ENCODE measurements at places on chromosomes 12 and 14.

DNA sequence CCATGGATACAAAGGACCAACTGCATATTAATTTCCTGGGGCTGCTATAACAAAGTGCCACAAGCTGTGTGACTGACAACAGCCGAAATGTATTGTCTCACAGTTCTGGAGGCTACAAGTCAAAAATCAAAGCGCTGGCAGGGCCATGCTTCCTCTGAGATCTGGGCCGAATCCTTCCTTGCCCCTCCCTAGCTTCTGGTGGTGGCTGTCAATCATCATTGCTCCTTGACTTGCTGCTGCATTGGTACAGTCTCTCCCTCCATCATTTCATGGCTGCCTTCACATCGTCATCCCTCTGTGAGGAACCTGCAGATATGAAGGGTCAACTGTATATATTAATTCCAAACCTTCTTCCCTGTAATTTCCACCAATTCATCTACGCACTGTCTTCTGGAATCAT lies 118.3 kb downstream of the EXOC5 start:
- no peak for DNase-seq

- no peak for DNase-seq
Observed at GRCh38 chr12:15356951-15357364, 34.6 kb downstream of the PTPRO start.

GRCh38 chr12:120842595-120842994 lies 61.6 kb downstream of the SPPL3 start:
- DNase-seq, result no peak

DNA sequence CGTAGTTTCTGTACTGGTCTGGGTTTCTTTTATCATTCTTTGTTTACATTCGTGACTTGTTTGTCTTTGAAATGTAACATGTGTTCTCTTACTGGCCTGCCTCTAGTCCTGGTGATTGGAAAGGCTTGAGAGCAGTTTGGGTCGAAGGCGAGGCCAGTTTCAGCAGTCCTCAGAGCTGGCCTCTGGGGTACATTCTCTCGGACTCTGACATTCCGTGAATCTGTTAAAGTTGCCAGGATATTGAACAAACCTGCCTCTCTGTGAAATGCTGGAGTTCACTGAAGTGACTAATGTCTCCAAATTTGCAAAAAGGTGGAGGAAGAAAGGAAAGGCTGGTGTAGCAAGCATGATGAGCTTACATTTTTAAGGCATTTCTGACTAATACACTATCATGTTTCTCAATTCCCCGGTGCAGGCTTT lies 1.5 kb downstream of the PLEKHA5 start:
- DNase-seq, result no peak

- DNase-seq, result no peak
Observed at GRCh38 chr14:104264495-104265265, 126.3 kb downstream of the KIF26A start.

DNA sequence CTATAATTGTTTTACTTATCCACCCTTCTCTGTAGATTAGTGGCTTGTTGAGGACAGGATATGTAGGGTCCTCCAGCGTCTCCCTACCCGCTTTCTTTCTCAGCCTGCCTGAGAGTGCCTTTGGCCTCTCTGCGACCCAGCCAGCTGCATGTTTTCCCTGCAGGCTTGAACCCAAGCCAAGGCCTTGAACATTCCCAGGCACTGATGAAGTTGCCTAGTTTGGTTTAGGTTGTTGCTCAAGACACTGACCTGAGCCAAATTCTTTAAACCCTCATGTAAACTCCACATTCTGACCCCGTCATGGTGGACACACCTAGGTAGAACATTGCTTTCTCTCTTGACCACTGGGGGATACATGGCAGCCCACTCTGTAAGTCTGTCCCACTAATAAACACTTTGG lies 33.4 kb upstream of the TXNRD1 start:
- DNase-seq, result no peak

GRCh38 chr12:51374361-51374760 lies 16.8 kb downstream of the GALNT6 start:
- DNase-seq, result peak; percentile 29

- DNase-seq, result no peak
Observed at GRCh38 chr14:60618241-60618640, 31.0 kb downstream of the SIX1 start.

DNA sequence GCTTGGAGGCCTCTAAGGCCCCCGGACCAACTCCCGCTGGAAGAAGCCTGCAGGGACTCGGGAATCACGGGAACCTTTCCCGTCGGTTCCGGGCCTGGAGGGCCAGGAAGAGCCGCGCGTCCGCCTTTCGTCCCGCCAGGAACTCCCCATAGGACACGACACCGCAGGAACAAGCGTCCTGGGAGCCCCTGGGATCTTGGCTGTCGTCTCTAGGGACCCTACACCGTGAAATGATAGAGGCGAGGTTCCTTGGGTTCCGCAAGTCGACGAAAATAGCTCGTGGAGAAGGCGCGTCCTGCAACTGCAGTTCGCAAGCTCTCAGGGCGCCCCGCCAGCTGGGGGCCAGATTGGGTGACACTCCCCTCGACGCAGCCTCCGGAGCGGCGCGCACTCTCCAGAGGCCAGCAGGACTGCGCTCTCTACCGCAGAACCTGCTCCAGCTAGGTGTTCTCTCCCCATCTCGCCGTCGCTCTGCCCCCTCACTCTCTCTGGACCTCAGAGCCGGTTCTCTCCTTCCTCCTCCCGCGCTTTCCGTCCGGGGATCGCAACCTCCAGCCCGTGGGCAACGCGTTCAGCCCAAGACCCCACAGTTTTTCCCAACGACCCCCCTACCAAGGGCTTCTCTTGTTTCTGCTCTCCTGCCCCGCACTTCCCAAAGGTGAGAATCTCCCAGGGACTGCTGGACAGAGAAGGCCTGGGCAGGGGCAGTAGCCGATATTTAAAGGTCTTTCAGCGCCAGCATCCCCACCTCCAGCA lies 776 bp downstream of the BMP4 start:
- peak; percentile 6 for DNase-seq

DNA sequence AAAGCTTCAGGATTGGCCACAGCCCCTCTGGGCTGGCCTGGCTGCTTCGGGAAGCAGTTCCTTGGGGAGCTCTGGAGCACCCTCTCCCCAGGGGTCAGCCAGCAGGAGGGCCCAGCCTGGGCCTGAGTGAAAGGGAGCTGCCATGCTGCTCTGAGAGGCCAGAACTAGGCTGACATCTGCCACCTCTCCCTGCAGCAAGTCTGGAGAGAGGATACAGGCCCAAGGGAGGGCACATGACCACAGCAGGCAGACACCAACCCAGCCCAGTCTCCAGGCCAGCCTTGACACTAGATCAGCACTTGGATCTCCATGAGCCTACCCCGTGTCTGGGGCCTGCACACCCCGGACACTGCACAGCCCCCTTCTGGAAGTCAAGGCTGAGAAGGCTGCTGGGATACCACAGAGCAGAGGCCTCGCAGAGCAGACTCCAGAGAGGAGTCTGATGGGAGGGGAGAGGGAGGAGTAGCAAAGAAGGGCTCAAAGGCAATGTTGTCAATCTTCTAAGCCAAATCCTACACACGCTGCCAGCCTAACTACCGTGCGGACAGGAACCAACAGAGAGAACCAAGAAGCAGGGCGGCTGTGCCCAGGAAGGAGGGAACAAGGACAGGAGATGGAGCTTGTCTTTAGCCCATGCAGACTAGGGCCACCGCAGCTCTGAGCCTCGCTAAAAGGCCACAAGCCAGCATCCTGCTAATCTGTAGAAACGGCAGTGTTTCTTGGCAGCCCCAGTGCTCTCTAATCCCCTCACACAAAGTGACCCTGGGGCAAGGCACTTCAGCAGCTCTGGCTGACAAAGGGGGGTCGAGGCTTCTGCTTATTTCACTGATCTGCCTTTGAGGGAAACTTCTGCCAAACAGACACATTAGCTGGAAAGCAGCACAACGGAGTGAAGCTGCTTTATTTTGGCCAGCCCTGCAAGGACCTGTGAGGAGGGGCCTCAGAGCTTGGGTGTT lies 12.9 kb downstream of the COL2A1 start:
- no peak for DNase-seq

DNA sequence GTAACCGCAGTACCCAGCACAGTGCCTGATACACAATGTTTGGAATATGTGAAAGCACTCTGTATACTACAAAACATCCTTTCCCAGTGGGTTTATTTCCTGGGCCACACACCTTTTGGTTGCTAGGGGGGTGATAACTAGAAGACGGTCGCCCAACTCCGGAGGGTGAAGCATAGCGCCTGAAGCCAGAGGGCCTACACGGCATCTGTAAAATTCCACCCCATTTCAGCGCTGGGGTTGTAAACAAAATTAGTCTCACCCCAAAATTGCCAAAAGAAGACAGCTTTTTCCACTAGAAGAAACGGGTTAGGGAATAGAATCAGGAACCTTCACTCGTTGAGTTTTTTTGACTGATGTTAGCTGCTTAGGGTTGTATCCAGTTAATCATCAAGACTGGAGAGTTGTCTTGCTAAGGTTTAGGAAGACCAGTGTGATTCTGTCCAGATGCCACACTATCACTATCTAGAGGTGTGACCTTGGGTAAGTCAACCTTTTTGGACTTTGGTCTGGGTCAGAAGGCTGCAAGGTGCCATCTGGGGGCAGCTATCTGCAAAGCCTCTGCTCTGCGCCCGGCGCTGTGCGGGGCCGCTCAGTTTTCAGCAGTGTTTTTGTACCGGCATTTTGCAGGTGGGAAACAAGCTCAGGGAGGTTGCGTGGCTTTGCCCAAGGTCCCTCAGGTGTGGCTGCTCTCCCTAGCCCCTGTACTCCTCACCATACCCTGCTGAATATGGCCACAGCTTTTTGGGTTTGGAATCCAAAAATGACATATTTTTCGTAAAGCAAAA lies 1.3 kb downstream of the ZNF839 start:
- no peak for DNase-seq

DNA sequence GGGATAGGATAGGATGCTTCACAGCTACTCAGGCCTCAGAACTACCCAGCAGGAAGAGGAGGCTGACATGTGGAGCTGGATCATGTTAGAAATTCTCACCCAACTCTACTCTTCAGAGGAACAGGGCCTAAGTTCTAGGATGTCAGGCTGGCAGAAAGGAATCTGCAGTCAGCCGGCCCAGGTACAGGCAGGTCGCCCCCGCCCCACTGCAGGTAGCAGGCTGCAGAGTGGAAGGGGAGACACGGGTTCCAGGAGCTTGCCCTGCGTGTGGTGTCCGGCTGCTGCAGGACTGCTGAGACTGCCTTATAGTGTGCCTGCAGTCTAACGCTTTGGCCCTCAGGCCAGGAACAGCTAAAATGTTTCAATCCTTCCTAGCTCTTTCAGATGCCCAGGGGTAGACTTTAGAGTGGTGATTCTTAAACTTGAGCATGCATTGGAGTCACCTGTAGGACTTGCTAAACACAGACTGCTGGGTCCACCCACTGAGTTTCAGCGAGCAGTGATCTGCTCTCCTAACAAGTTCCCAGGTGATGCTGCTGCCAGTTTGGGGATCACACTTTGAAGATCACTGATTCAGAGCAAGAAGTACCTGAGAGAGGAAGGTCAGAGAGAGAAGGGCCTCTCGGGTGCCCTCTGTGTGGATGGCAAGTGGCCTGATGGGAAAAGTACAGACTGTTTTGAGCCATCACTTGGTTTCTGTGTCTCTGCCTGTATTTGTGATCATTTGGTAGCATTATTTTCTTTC lies 153.6 kb downstream of the PPM1H start:
- DNase-seq, result no peak
